Hematopoietic multipotent progenitor cell treated with erythropoietin and hydrocortisone succinate and interleukin-3 and kit ligand, for 6 days (in vitro differentiated cells): ENCODE measurements at places on chromosomes 4 and X.

DNA sequence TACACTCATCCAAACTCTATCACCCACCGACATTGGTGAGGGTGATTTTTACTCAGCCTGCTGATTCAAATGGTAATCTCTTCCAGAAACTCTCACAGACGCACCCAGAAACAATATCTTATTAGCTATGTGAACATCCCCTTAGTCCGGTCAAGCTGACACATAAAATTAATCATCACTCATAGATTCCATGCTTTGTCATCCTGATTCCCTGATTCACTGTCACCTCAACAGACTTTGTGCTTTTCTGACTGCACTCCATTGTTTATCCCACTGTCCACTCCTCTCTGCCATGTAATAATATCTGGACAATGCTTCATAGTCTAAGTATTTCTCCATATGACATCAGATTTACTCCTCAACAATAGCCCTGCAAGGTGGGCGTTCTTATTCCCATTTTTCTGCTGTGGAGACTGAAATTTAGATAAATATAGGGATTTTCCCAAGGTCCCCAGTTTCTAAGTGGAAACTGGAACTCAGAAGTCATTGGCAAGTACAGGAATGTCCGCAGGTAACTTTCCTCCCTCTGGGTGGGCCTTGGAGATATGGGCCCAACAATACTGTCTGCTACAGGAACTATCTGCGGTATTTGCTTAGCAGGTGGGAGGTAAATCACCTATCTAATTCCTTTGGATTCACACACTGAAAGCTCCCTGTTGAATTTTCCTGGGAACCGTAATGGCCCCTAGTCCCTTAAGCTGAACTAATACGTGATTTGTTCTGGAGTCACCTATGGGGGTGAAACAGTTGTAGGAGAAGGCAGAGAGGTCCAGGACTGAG lies 228.6 kb upstream of the BCOR start:
- no peak for DNase-seq

DNA sequence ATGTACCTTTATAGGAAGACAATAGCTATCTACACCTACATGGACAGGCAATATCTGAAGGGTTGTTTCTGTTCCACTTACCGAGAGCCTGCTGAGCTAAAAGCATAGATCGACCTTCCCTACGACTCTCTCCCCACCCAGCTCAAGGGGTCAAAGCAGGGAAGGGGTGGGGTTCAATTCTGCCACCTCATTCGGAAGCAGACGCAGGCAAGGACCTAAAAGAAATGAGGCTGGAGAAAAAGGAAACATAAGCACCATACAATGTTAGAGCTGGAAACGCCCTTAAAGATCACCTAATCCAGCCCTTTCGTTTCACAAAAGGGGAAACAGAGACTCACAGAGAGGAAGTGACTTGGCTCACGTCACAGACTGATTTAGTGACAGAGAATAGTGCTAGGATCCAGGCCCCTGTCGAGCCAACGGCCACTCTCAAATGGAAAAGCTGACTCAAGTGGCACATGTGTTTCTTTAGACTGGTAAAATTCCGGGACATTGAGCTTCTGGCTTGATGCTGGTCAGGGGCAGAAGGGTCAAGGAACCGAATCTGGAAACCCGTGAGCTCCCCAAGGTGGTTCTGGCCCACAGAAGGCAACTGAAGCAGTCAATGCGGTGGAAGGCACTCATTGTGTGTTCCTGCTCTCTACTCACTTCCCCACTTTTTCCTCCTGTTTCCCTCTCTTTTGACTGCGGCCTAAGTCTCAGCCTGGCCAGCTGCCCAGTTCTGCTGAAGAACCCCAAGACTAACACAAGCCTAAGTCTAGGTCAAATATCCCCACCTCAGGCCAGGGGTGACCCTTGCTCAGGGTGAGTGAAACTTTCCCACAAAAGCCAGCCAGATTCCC lies 7.5 kb downstream of the SEPTIN6 start:
- peak; percentile 59 for DNase-seq

DNA sequence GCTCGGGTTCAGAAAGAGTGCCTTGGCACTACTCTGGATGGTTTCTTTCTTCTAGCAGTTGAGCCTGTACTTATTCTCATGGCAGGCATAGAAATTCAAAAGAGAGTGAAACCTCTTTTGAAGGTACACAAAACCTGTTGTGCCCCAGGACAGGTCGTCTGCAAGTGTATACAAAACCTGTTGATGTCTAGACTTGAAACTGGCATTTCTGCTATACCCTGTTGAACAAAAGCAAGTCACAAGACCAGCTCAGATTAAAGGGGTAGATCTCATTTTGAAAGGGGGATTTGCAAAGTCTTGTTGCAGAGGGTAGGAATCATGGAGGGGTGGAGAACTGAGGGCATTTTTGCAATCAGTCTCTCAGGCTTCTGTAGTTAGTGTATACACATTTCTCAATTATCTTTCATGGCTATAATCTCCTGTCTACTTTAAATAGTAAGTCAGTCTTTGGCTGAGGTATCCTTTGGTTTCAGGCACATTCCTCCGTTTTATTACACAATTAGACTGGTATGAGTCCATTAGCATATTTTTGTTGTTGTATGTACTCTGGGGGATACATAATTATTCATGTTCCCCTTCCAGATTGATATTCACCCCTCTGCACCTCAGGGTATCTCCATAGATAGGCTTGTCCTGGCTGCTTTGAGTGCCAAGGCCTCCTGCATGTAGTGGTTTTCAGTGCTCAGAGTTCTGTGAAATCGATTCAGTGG lies 251.4 kb downstream of the DTHD1 start:
- no peak for DNase-seq

GRCh38 chrX:116961872-116962582 lies 499.3 kb upstream of the CT83 start:
- no peak for DNase-seq

- DNase-seq = peak; percentile 76
Observed at GRCh38 chr4:88054901-88055300, 47.5 kb downstream of the PKD2 start.

GRCh38 chr4:159922119-159922518 lies 819.2 kb downstream of the RAPGEF2 start:
- DNase-seq = no peak

- DNase-seq = no peak
Observed at GRCh38 chr4:24002330-24002966, 112.6 kb upstream of the PPARGC1A start.

GRCh38 chr4:77635876-77636275 lies 30.3 kb downstream of the CXCL13 start:
- DNase-seq = no peak

GRCh38 chrX:108312957-108313356 lies 125.3 kb downstream of the COL4A6 start:
- DNase-seq = no peak

GRCh38 chr4:2843941-2844584 lies 419 bp downstream of the ADD1 start:
- DNase-seq = peak; percentile 67

DNA sequence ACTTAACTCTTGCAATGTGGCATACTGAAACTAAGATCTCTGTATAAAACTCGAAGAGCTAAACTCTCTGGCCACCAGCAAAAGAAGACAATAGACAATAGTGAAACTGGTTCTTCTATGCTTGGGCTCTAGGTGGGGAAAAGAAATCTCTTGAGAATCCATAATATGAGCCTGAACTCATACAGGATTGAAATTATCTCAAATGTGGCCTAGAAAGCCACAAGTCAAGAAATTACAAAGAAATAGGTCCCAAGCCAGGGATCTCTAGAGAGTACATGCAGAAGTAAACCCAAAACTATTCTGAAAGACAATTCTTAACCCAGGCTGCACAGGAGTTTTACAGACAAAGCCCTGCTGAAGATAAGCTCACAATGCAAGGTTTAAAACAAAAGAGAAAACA lies 127.4 kb downstream of the ANAPC10 start:
- no peak for DNase-seq

DNA sequence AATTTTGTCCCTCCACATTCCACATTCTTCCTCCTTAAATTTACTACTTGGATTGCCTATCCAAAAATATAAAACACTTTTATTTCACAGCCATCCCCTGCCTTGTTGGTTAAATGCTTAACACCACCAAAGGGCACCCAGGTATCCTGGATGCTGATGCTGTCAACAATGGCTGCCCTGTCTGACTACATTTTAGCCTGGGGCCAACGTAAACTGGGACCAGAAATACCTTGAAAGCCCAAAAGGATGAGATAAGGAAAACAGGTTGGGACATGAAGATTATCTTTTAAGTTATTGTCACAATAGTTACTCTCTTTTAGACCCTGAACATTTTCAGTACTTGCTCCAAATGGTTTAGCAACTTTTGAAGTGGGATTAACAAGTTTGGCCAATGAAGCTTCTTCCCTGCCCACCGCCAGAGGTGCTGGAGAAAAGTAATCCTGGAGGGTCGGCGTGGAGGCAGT lies 775 bp upstream of the YIPF6 start:
- peak; percentile 21 for DNase-seq

GRCh38 chr4:33961761-33962160 lies 2282.6 kb downstream of the ARAP2 start:
- no peak for DNase-seq

- peak; percentile 73 for DNase-seq
Observed at GRCh38 chrX:130108647-130109428, 1.5 kb downstream of the ELF4 start.

DNA sequence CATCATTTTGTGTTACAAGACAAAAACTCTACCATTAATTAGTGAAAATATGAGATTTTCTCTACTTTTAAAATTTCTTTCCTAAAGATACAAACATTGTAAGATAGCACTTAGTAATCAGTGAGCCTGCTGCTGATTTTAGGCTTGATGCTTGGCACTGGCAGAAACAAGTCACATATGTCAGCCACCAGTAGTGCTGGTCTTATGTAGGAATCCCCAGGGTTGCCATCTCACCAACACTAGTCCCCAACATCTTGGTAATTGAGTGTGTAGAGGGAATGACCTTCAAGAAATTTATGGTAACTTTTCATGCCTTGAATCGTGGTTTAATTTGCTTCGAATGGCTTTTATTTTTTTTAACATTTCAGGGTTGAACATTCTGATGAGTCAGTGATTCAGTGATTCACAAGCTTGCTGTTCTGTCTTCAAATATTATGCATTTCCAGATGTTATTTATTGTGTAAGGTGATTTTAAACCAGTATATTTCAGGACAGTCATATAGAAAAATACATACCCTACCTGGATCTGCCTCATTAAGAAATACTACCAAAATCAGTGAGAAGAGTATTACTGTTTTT lies 11.9 kb downstream of the EXOC1 start:
- no peak for DNase-seq

DNA sequence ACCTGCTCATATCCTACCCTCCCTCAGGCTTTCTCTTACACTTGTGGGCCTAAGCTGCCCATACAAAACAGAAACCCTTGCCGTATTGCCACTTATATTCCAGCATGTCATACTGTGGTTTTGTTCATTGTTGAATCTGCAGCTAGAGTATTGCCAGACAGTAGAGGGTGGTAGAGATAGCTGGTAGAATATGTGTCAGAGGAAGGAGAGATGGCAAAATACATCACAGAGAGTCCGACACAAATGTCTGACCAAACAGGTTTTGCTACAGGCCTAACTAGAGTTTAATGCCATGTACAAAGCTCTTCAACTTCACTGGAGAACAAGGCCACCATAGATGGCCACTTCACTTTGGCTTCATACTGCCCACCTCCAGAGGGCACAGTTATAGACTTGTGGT lies 160.1 kb downstream of the EFHC2 start:
- no peak for DNase-seq

DNA sequence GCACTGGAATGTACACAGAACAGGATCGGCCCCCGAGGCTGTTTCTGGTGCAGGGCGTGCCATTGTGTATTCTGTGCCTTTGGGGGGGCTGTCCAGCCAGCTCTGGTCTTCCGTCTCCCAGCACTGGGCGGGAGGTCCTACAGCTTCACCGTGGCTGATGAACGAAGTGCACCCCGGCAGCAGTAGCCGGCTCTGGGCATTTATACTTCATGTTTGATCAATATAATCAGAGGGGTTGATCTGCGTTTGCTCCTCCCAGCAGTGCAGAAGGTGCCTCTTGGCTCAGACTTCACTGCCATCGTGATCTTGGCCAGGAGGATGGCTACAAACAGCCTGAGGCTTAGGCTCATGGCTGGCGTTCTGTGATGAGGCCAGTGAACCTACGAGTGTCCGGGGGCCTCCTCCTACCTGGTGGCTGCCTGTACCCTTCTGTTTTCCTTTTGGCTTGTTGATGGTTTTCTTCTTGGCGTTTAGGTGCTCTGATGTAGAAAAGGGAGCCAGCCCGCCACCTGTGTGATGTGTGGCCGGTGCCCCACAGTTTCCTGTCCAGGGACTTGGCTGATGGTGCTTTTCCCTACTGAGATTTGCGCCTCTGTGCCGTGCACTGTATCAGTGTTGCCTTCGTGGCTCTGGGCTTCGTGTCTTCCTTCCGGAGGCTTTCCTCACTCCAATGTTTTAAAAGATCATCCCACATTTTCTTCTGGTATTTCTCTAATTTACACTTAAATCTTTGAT lies 31.2 kb upstream of the HGFAC start:
- no peak for DNase-seq

DNA sequence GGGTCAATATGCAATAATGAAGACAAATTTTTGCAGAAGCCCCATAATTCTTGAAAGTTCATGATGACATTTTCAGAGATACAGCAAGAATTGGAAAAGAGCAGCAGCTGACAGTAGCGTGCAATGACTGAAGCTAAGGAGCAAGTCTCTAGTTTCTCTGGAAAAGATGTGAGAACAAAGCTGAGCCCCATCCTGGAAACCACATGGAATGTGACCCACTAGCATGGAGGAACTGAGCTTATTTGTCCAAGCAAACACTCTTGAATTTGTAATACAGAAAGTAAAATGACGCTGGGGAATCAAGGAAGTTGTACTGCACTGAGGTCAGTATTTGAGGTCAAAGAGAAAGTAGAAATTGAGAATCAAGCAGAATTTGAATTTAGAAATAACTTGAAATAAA lies 1447.2 kb downstream of the FSTL5 start:
- DNase-seq = no peak
